ENCODE measurements at places on chromosomes 2 and 18.

DNA sequence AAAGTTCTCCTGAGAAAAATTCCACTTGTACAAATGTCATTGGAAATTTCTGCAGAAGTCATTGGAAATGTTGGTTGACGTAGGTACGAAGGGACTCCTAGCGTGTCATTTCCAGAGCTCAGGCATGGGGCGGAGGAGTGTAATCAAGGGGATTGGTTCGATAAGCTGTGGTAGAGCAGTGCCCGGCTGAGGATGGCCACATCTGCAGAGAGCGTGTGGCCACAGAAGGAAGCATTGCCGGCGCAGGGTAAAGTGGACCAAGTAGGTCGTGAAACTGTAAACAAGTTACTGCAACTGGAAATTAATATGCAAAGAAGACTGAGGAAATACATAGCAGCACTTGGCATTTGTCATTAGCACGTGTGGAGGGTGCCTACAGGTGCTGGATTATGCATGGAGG, 101.8 kb downstream of the DGKD start:
- DNase-seq = no peak

- no peak for DNase-seq
These were observed 90.7 kb upstream of the KLHL29 start for GRCh38 chr2:23294238-23294637.

DNA sequence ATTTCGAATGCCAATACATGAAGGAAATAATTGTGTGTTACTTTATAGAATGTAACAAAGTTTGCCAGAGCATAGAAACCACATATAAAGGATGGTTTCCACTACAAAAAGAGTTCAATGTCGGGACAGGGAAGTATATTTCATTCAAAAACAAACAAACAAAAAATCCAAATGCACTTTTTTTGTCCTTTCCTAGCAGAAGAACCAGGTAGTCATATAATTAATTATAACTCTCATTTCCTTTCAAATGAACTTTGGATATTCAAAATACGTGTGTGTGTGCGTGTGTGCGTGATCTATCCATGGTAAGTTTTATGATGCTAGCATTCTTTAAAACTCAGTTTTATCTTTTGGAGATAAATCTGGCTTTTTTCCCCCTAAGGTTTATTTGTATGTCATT, 8.3 kb downstream of the FN1 start:
- no peak for DNase-seq

DNA sequence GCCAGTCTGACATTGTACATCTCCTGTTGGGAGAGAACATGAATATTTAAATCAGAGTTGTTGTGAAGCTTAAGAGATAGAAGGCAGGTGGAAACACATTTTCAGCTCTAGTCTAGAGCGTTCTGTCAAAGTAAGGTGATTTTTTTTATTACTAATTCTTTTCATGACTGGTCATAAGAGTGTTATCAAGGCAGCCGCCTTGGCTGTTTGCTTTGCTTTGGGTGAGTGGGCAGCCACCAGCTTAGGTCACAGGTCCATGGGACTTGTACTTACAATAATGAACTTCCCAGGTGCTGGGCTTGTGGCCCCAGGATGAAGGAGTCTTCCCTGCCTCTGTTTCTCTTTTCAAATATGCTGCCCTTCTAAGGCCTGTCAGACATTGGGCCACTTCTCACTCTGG, 256.3 kb downstream of the SRBD1 start:
- DNase-seq = no peak

GRCh38 chr2:66890166-66890742, 455.3 kb downstream of the MEIS1 start:
- no peak for DNase-seq

GRCh38 chr2:210230518-210230917, 5.3 kb upstream of the ACADL start:
- no peak for DNase-seq

DNA sequence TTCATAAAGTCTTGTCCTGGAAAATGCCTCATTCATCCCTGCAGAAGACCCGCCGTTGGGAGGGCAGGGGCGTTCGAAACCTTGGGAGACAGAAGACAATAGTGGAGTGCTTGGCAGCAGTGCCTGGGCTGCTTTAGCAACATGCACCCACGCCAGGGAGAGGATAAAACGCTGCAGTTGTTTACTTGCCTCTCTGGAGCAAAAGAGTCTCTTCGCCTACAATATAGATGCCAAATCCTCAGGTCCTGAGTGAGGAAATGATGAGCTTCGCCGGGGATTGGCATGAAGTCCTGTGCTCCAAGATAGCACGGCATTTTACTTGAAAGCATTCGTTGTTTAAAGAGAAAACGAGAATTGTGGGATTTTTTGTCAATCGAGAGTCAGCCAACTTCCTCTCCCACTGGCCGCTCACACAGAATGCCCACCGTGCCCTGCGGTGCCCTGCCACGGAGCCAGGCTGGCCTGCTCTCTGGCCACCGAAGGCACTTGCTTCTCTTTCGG, 152.5 kb upstream of the POU3F3 start:
- no peak for DNase-seq

GRCh38 chr18:54961016-54961423, 1.8 kb upstream of the CCDC68 start:
- DNase-seq = no peak

GRCh38 chr2:71100195-71100964, 29.6 kb downstream of the MCEE start:
- peak; percentile 66 for DNase-seq

- DNase-seq = no peak
These were observed 29.2 kb upstream of the HNRNPLL start for GRCh38 chr2:38631976-38632375.

DNA sequence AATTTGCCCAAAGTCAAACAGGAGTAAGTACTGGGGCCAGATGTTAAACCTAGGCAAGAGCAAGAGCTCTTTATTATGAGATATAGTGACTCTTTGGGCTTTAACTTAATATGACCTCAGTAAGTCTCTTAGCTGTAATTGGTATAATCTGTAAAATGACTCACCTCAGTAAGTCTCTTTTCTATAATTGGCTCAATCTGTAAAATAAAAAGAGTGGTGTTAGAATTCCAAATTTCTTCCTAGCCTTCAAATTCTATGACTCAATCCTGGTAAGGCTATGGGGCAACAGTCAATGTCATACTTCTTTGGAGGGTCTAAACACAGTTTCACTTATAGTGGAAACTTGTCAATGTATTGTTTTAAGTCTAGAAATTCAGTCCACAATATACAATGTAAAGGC, 1608.9 kb upstream of the PIK3C3 start:
- DNase-seq = no peak

- no peak for DNase-seq
These were observed 644.4 kb downstream of the GALR1 start for GRCh38 chr18:77894060-77894459.

GRCh38 chr2:230893841-230894781, 29.4 kb downstream of the ITM2C start:
- DNase-seq = no peak

DNA sequence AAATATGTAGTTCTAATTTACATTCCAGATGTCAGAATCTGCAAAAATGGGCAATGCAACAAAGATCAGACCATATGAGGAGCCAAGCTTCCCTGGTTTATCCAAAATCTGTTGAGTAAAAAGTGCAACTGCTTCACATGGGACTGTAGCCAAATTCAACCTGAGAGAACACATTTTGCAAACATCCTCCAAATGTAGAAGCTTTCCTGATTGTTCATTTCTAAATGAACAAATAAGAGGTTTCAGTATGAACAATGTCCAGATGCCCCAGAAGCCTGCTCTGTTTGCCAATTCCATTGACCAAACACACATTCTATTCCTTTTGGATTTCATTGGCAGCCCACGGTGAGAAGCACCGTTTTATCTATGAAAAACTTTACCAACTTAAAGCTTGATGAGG, 117.9 kb upstream of the OSR1 start:
- DNase-seq = no peak

DNA sequence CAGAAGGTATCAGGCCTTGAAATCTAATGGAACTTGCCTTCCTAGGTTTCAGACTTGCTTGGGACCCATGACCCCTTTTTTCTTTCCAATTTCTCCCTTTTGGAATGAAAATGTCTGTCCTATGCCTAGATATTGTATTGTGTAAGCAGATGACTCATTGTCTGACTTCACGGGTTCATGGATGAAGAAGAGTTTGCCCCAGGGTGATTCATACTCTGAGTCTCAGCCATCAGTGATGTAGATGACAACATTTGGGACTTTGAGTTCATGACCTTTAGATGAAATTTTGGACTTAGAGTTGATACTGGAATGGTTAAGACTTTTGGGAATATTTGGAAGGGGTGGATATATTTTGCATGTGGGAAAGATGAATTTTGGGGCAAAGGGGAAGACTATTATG, 11.2 kb upstream of the SCYGR5 start:
- DNase-seq = peak; percentile 83

GRCh38 chr2:227461811-227462461, 10.0 kb upstream of the AGFG1 start:
- no peak for DNase-seq

GRCh38 chr18:4987452-4988405, 209.3 kb downstream of the AKAIN1 start:
- no peak for DNase-seq

DNA sequence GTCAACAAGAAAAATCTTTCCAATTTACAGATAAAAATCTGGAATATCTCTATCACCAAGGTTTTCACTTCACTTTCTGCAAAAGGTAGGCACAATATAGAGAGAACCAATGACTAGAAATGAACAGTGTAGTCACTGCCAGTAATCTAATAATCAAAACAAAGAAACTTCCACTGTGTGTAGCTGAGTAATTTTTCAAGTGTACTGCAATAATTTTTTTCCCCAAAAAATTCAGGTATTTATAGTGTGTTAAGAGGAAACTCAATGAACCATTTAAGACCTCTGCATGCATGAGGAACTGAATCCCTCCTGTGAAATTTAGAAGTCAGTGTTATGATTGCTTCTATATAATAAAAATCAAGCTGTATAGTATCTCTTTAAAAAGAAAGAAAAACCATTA, 121.8 kb downstream of the MEMO1 start:
- DNase-seq = no peak

GRCh38 chr2:10614939-10615338, 74.8 kb downstream of the NOL10 start:
- no peak for DNase-seq

- DNase-seq = no peak
These were observed 17.2 kb upstream of the ITGAV start for GRCh38 chr2:186572705-186573104.

DNA sequence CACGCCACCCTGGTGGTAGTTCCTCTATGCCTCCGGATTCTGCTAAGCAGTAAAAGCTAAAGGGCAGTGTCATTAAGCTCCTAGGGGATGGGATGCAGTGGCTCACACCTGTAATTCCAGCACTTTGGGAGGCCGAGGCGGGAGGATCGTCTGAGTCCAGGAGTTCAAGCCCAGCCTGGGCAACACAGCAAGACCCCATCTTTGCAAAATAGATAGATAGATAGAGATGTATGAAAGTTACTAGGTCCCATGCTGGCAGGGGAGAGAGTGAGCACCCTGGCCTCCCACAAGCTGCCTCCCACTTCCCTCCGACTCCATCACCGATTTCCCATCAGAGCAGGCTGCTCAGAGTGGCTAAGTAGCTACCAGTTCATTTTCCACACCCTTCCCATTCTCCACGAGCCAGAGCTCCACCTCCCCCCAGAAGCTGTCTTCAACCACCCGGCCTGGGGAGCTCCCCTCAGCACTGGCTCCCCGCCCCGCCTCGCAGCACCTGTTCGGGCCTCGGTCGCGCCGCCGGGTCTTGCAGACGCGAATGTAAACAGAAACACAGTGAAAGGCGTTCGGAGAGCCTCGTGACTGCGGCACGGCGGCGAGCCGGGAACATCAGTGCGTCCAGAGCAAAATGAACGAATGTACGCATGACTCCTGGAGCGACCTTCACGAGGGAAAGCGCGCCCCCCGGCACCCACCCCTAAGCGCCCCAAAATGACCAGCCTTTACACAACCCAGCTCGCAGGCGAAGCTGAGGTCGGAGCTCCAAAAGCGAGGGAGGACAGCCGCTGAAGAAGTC, 598 bp upstream of the CEP68 start:
- no peak for DNase-seq

DNA sequence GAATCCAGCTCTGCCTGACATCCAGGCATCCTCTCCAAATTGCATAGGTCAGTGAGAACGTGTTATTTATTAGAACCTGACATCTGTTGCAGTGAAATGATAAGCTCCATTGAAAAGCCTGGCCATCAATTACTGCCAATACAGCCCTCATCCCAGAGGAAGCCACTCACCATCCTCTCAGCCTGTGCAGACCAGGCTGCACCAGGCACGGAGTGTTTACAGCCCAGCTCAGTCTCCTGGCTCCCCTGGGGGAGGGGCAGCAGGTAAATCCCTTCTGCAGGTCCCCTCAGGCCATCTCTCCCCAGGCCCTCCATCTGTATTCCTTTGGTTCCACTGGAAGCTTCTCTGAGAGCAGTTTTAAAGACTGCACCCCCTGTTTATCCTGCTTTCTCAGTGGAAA, 82.6 kb upstream of the FOSL2 start:
- DNase-seq = no peak

- DNase-seq = no peak
These were observed 54.4 kb downstream of the CCDC88A start for GRCh38 chr2:55365303-55365702.

- DNase-seq = no peak
These were observed 35.2 kb upstream of the PKDCC start for GRCh38 chr2:42012651-42013050.

DNA sequence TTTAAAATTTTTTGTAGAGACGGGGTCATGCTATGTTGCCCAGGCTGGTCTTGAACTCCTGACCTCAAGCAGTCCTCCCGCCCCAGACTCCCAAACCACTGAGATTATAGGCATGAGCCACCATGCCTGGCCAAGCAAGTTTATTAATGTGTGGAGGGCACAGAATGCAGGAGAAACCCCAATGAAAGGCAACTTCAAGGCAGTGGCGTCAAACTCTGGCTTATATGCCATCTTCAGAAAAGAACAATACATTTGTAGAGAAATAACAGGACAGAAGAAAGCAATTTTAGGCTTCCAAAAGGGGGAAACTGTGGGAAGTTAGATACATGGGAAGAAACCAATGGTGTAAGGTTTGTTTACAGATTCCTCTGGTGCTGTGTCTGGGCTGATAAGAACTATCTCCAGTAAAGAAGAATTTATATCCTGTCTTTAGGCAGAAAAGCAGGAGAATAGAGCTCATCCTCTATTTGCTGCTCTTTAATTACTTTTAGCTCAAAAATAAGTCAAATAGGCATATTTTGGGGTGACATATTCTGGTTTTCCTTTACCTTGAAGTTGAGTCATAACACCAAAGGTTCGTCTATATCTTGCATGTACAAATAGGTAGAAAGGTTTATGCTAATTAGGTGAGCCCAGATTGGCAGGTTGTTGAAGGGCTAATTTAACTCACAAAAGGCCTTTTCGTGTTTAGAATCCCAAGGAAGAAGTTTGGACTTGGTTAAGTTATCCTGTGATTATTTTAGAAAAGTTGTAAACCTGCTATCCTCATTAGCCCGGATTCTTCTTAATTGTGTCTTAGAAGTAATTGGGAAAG, 26.0 kb upstream of the TMEM214 start:
- DNase-seq = no peak

GRCh38 chr2:85737481-85737880, 16.3 kb upstream of the ATOH8 start:
- DNase-seq = peak; percentile 43

GRCh38 chr2:237445611-237446337, 31.8 kb upstream of the COL6A3 start:
- no peak for DNase-seq
